ENCODE measurements at places on chromosomes 7 and 10.

- DNase-seq, result no peak
Observed at GRCh38 chr10:117218654-117219053, 21.4 kb downstream of the KCNK18 start.

DNA sequence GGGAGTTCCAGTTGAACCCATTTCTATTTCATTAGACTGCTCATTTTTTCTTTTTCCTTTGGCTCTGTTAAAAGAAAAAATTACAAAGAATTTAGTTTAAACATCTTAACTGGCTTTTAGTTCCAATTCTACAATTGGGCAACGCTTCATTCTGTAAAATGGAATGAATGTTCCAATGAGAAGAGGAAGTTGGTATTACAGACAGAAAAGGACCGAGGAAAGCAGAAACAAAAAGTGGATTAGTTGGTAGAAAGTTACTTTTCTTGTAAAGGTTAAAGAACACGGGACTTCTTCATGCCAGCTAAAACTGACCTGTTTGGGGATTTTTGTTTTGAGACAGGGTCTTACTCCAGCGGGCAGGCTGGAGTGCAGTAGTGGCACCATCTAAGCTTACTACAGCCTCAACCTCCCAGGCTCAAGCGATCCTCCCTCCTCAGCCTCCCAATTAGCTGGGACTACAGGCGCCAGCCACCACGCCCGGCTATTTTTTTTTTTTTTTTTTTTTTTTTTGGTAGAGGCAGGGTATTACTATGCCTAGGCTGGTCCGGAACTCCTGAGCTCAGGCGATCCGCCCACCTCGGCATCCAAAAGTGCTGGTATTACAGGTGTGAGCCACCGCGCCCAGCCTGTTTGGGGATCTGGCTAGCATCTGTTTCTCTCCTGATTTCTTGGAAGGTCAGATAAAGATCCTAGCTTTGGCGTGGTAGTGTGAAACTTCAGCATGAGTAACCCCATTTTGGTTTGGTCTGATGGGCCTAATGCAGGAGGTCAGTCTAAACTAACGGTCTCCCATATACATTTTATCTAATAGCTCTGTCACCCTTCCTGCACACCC, 1.3 kb upstream of the VDAC2 start:
- no peak for DNase-seq

- no peak for DNase-seq
Observed at GRCh38 chr10:5079836-5080235, 14.4 kb upstream of the AKR1C3 start.

GRCh38 chr10:110686047-110686446, 41.9 kb downstream of the RBM20 start:
- DNase-seq, result no peak

GRCh38 chr10:20897146-20897825, at the start of gene NEBL:
Gene NEBL, minus strand, starts transcription at chr10:20897311. Its CDS starts 106 bp downstream, at chr10:20897205.
- DNase-seq, result no peak

DNA sequence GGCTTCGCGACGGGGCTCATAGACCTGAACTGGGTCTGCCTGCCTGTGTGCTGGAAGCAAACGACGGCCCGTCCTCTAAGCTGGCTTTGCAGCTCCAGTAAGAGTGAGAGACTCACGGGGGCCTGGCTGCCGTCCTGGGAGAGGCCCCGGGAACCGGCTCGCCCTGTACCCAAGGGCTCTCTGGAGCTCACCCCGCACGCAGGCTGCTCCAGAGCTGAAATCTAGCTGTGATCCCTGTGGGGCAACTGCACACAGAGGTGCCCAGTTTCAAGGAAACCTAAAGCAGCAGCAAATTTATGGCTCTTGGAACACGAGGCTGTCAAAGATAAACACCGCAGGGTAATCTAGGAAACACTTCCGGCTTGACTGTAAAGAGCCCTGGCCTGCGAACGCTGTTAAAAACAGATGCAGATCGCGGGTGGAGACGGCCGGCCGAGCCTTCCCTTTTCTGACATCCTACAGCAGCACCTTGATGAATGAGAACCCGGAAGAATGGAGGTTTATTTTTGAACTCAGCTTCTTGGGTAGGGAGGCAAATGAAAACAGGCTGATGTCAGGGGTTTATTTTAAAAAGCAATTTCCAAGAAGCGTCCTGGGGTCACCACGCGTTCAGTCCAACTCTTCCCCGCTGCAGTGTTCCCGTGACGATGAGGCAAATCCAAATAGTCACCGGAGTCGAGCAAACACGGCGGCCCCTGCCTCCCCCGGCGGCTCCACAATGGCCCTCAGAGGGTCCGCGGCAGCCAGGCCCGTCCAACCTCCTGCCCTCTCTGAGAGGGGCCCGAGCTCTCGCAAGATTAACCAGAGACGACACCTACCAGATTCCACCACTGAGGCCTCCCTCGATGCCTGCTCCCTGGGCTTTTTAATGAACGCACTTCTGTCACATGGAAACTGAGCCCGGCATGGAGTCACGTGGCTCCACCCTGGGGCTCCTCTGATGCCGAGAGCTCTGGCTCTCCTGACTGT, 29.6 kb downstream of the AMZ1 start:
- no peak for DNase-seq

GRCh38 chr7:11120068-11120664, 146.5 kb downstream of the PHF14 start:
- no peak for DNase-seq

- peak; percentile 9 for DNase-seq
Observed at GRCh38 chr7:22001345-22002004, 55.8 kb upstream of the CDCA7L start.

- no peak for DNase-seq
Observed at GRCh38 chr7:10412422-10413019, 561.2 kb upstream of the PHF14 start.

DNA sequence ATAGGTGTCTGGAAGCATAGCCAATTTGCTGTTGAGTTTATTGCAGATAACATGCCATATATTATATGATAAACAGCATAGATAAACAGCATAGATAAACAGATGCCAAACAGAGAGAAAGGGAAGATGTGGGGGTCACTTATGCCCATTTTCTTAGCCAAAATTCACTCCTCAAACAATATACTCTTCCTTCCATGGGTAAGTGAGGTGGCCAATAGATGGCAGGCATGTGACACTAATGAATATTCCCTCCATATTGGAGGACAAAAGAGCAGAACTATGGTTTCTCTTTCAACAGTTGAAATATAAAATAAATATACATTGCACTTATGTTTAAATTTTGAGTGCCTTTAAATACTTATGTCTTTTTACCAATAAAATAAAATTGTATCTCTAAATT, 1212.8 kb downstream of the REEP3 start:
- no peak for DNase-seq

- no peak for DNase-seq
Observed at GRCh38 chr10:66832781-66833422, 92.9 kb upstream of the LRRTM3 start.
